ENCODE measurements at places on chromosomes 7 and 10.

- DNase-seq: no peak
Measured at GRCh38 chr7:156616269-156617202, 24.0 kb upstream of the RNF32 start.

GRCh38 chr7:21939858-21940372 is 5.8 kb downstream of the CDCA7L start:
- no peak for DNase-seq

GRCh38 chr7:2999078-2999500 is 44.6 kb downstream of the CARD11 start:
- DNase-seq: no peak

DNA sequence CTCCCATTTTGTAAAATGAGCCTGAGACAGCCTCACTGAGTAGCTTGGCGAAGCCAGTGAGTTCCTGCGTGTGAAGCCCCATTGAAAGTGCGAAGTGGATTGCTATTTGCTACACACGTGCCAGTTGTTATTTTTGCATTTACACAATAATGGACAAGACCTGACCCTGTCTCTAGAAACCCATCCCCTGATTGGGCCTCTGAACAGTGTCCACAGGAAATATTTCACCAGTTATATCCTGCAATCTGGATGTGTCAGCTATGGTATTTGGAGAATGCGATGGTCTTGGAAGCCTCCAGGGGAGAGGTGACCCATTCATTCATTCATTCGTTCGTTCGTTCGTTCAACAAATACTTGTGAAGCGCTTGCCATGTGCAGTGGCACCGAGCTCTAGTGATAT is 37.1 kb downstream of the COL13A1 start:
- DNase-seq: no peak

DNA sequence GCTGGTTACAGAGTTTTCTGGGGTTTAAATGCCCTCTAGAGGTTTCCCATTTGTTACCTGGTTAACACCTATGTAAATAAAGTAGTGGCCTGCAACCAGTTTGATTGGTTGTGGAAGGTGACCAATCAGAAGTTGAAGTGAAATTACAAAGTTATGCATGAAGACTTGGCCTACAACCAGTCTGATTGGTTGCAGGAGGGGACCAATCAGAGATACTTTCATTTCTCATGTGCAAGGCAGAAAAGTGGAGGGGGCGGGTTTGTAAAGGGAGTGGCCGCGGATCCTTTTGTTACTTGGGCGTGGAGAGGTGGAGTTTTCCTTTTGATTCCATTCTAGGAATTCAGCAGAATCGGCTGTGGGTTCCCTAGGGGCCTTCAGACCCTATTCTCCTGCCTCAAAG is 80.8 kb downstream of the SEC23IP start:
- DNase-seq: no peak

- no peak for DNase-seq
Measured at GRCh38 chr10:35542303-35542702, 62.8 kb upstream of the GJD4 start.

DNA sequence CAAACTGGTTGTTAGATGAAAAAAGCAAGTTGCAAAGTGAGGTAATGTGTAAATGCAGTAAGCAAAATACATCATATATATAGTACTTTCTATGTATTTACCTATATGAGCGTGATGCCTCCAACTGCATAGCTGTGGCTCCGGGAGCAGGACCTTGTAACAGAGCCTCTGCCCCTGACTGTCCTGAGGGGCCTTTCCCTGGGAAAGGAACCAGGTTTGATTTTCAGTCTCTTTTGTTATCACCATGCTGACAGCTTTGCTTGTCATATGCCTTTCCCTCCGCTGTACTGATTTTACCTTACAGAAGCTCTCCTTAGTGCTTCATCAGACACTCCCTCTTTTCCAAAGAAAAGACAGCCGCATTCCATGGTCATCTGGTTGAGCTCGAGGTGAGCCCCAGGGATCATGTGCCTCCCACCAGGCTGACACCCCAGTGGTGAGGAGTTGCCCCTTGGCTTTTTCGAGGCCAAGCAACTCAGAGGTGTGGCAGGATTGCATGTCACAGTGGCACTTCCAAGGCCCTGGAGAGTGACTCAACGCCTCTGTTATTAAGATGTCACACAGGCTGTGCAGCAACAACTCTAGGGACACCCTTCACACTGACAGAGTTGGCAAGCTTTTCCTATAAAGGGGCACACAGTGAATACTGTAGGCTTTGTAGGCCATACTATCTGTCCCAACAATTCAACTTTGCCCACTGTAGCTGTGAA is 78.9 kb downstream of the ALOX5 start:
- DNase-seq: no peak

GRCh38 chr7:16719699-16720098 is 33.9 kb upstream of the TSPAN13 start:
- no peak for DNase-seq
